ENCODE measurements at places on chromosomes 7 and 10.
A peak's percentile ranks its signal among the peaks of the same experiment; 100 is the strongest.

- no peak for ATAC-seq
Observed at GRCh38 chr10:71337219-71337701, 18.2 kb downstream of the SLC29A3 start.

GRCh38 chr10:132142396-132143161, 44.2 kb upstream of the DPYSL4 start:
- peak; percentile 58 for ATAC-seq

- no peak for ATAC-seq
Observed at GRCh38 chr10:33376476-33376875, 42.0 kb upstream of the NRP1 start.

- ATAC-seq: no peak
Observed at GRCh38 chr7:73741600-73741999, 3.0 kb upstream of the ABHD11 start.

- ATAC-seq: peak; percentile 53
Observed at GRCh38 chr10:89426230-89426868, 12.0 kb downstream of the IFIT5 start.

DNA sequence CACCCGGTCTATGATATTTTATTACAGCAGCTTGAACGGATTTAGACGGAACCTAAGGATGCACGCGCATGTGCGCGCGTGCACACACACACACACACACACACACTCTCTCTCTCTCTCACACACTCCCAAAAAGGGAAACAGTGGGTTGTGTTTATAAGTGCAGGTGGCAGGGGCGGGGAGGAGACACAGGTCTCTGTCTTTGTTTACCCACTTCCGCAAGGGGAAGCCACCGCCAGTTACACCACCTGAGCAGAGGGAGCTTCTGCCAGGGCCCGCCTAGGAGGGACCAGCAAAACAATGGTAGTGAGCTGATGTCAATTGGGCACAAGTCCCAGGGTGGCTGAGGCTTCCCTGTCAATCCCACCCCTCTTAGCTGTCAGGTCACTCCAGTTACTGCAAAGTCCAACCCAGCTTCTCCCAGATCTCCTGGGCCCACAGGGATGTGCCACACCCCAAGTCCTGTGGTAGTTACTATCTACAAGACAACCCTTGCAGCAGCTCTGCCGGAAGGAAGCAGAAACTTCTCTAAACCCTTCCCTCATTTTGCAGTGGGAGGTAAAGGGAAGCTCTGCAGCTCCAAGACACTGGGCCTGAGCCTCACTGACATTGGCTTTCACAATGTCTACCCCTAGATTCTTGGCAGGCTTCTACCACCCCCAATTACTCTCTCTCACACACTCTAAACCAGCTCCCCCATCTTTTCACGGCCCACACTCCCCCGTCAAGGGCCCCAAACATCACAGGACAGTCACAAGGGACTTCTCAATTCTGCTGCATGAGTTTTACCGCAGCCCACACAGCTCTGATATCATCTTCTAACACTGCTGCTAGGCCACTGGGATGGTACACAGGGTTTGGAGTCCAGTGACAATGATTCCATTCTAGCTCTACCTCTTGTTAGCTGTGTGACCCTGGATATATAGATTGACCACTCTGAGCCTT, 17.6 kb downstream of the ANXA11 start:
- peak; percentile 87 for ATAC-seq

GRCh38 chr7:154776350-154776749, 226.6 kb downstream of the PAXIP1 start:
- ATAC-seq: no peak

Measured in activated CD4-positive, CD25-positive, alpha-beta regulatory T cell treated with anti-CD3 and anti-CD28 coated beads, Interleukin-2, amount 50 U/mL, for 24 hours (primary cell).